Breast epithelium (tissue), 4 donors: ENCODE measurements at places on chromosomes 4 and X. TPM values are rescaled to one million over a fixed set of nuclear protein-coding genes. Genes with fewer than 3 reads are reported as not detected.

- H3K36me3 ChIP-seq: no peaks in the 10 kb centered on the region
- DNase-seq: no peak
- no peaks in the 10 kb centered on the region for H3K4me1 ChIP-seq
- H3K27me3 ChIP-seq: peaks cover 12% of the 10 kb centered on the region
- H3K27ac ChIP-seq: no peak overlapping the region
Measured at GRCh38 chrX:129427267-129427666, 96.0 kb downstream of the SMARCA1 start.

DNA sequence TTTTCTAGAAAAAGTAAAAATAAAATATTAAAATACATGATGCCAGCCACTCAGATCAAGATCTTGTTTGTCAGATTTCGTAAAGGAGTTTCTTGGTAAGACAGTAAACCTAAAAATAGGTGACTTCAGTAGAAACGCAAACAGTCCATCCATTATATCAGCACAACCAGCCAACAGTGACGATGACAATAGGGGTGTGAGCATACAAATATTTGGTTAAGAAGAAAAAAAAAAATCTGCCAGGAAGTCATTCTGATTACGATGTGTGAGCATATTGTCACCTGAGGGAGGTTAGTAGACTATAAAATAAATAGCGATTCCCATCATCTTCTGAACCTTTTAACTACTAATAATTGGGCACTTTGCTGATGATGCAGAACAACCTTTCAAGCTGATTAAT, 37.6 kb downstream of the SLC7A11 start:
- H3K27ac ChIP-seq: no peak overlapping the region
- no peaks in the 10 kb centered on the region for H3K4me1 ChIP-seq

DNA sequence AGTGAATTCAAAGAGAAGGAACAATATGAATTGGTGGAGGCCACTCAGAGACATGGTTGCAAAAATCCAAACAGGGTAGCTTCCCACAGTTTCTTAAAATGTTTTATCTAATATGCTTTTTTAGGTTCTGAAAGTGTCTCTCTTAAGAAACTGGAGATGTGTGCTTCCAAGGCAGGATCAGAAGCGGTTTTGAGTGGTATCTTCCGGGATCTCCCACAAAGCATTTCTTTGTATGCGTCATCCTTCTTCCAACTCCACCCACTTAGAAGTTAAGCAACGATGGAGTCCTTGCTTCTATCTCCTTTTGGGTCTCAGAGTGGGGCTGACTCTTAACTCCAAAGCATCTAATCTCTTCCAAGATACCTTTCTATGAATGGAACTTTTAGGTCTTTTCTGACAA, 196.7 kb downstream of the MID1 start:
- H3K4me3 ChIP-seq: no peak overlapping the region
- H3K4me1 ChIP-seq: no peaks in the 10 kb centered on the region
- no peaks in the 10 kb centered on the region for H3K27me3 ChIP-seq
- no peak for DNase-seq

- H3K4me1 ChIP-seq: no peaks in the 10 kb centered on the region
- no peaks in the 10 kb centered on the region for H3K36me3 ChIP-seq
- H3K4me3 ChIP-seq: no peak overlapping the region
- H3K27me3 ChIP-seq: no peaks in the 10 kb centered on the region
Measured at GRCh38 chrX:18422325-18422724, 3.1 kb upstream of the CDKL5 start.

GRCh38 chr4:110704748-110705439, 82.0 kb upstream of the PITX2 start:
- no peak overlapping the region for H3K27ac ChIP-seq
- H3K27me3 ChIP-seq: no peaks in the 10 kb centered on the region
- H3K4me1 ChIP-seq: no peaks in the 10 kb centered on the region
- DNase-seq: no peak
- H3K36me3 ChIP-seq: no peaks in the 10 kb centered on the region
- H3K4me3 ChIP-seq: no peak overlapping the region

DNA sequence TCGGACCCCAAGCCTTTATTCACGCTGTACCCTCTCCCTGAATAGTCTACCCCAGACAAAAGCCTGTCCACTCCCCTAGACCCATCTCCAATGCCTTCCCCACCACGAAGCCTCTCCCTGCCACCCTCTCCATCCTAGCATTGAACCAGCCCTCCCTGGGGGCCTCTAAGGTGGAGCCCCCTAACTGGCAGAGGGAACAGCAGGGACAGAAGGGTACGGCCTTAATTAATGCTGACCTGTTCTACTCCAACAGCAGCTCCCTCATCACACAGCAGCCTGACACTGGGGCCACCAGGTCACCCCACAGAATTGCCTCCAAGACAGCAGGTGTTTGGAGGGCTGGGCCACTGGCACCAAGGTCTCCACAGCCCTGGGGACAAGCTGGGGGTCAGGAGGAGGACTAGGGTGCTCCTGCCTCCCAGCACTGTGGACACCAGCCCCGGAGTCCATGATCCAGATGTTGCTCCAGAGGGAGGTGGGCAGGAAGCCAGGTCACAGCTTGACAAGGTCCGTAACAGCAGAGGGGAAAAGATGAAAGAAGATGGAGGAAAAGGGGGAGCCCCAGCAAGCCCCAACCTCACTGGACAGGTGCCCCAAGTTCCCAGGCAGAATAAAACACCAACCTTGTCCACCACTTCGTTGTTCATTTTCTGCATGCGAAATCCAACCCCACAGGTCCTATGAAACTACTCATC, 3.7 kb downstream of the CRMP1 start:
- DNase-seq: no peak
- H3K27me3 ChIP-seq: peaks cover 72% of the 10 kb centered on the region
- peaks cover 9% of the 10 kb centered on the region for H3K4me1 ChIP-seq
- peak overlapping the region; percentile 68 for H3K4me3 ChIP-seq
- no peak overlapping the region for H3K27ac ChIP-seq

DNA sequence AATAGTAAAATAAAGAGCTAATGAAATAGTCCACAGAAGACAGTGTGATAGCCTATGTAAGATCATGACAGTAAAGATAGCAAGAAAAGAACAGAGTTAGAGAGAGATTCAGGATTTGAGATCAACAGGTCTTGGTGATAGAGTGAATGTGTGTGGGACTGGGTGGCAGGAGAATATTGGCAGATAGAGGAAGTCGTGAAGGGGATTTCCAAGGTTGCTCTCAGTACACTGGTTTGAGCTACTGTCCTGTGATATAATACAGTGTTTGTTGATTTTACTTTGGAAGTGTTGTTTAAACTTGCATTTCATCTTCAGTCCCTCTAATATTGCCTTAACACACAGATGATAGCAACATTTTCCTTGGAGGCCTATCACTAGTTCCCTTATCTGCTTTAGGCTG, 44.1 kb downstream of the DTHD1 start:
- no peaks in the 10 kb centered on the region for H3K4me1 ChIP-seq
- no peaks in the 10 kb centered on the region for H3K36me3 ChIP-seq
- H3K4me3 ChIP-seq: no peak overlapping the region
- no peaks in the 10 kb centered on the region for H3K27me3 ChIP-seq
- no peak overlapping the region for H3K27ac ChIP-seq

GRCh38 chr4:147730333-147730732, 1.6 kb upstream of the ARHGAP10 start:
- H3K4me1 ChIP-seq: no peaks in the 10 kb centered on the region
- no peak overlapping the region for H3K27ac ChIP-seq
- no peak overlapping the region for H3K4me3 ChIP-seq
- DNase-seq: no peak
- H3K27me3 ChIP-seq: no peaks in the 10 kb centered on the region
- no peaks in the 10 kb centered on the region for H3K36me3 ChIP-seq

Gene HEPH
- total RNA-seq: 8.8 TPM

Gene CRMP1
- 1.3 TPM for total RNA-seq
